ENCODE measurements at places on chromosomes 1 and 21.

DNA sequence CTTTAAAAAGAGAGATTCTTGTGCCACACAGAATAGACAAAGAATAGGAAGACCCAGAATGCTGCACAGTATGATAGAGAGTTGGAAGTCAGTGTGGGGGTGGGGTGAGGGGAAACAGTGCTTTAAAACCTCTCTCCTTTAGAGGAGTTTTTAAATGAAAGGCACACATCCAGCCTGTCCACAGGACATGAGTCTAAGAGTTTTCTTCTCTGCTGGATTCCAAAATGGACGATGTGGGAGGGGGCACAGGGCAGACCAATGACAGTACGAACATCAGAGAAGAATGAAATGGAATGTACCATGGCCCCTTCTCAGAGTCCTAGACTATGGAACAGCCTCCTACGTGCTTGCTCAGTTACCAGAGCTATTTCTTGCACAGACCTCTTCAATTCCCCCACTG, 458.2 kb upstream of the DAB1 start:
- no peak for DNase-seq

- DNase-seq: no peak
These were observed 45.0 kb downstream of the ABCD3 start for GRCh38 chr1:94463056-94463764.

GRCh38 chr1:81186261-81186660, 614.5 kb upstream of the ADGRL2 start:
- no peak for DNase-seq

DNA sequence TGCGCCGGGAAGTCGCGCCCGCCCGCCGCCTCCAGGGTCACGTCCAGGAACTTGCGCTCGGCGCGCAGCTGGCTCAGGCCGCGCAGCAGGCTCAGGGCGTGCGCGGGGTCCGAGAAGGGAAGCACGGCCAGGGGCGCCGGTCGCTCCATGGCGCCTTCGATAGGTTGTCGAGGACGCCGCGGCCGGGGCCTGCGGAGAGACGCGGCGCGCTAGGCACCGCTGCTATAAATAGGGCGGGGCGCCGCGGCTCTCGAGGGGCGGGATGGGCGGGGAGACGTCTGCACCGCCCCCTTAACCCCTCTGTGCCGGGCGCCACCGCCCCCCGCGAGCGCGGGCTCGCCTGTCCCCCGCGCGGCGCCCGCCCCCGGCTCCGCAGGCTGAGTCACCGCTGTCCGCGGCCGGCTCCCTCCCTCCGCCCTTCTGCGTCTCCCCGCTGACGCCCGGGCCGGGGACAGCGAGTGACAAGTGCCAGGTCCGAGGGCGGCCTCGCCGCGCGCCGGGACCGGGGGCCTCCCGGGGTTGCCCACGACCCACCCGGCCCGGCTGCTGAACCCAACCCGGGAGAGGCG, at the start of gene KLHL21:
KLHL21 (minus strand) TSS at position 201 of the 569 bp plus-strand sequence; CDS start at position 149, 52 bp downstream.
- DNase-seq: no peak

DNA sequence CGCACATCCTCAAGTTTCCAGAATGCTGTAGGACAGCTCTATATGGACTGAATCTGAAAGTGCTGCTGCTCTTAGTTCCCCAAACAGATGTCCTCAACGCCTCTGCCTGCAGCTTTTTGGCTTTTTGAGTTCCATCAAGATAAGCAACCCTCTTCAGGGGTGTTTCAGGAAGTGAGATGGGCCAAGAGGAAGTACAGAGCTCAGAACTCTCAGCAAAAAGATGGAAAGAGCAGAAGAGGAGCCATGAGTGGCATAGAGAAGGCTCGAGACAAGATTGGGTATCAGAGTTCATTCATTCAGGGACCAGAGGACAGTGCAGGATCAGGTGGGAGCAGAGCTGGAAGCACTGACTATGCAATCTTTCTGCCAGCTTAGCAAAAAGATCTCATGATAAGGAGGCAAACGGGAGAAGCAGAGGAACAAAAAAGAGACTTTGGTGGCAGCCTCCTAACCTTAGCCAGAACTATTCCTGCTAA, at the start of the genes ADORA3 and TMIGD3:
ADORA3 (minus strand) TSS at position 49 of the 476 bp plus-strand sequence. CDS start 279 bp downstream, outside the sequence.
TMIGD3 (minus strand) TSS at position 49 of the 476 bp plus-strand sequence. CDS start 279 bp downstream, outside the sequence.
- no peak for DNase-seq

DNA sequence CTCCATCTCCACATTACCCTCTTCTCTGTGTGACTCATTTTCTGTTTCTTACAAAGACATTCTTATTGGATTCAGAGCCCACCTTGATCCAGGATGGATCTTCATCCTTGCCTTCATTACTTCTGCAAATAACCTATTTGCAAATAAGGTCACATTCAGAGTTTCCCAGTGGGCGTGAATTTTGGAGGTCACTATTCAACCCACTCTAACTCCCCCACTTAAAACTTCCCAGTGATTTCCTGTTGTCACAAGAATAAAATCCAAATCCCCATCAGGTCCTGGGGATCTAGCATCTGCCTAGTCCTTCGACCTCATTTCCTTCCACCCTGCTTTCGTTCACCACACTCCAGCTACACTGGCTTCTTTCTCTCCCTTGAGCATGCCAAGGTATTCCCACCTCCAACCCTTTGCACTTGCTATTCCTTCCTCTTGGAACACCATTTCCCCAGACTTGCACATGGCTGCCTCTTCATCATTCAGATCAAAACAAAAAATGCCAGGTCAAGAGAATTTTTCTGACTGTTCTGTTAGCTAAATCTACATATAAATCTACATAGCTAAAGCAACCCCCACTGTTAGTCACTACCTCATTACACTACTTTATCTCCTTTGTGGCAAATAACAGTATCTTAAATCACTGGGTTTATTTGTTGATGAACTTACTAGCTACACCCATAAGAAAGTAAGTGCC, 187.2 kb downstream of the TOMM20 start:
- DNase-seq: no peak

DNA sequence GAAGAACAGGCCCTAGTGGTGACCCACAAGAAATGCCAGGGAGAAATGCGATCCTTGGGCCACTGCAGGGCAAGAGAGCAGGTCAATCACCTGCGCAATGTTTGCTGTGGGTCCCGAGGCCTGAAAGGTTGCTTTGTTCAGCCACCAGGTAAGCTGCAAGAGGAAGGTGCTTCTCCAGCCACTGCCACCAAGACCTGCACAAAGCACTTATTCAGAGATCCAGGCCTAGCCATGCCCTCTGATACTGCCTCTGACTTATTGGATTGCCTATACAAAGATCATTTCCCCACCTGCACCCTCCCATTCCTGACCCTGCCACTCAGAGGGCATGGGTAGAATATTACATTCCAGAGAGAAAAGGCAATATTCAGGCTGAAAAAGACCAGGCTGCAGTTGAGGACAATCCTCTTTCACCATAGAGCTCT, 349.4 kb upstream of the NFIA start:
- DNase-seq: no peak
